ENCODE measurements at places on chromosomes 3 and 15. TPM values are rescaled to one million over a fixed set of nuclear protein-coding genes. Genes with fewer than 3 reads are reported as not detected.

- DNase-seq = no peak
Measured at GRCh38 chr3:13771496-13771895, 108.4 kb downstream of the WNT7A start.

DNA sequence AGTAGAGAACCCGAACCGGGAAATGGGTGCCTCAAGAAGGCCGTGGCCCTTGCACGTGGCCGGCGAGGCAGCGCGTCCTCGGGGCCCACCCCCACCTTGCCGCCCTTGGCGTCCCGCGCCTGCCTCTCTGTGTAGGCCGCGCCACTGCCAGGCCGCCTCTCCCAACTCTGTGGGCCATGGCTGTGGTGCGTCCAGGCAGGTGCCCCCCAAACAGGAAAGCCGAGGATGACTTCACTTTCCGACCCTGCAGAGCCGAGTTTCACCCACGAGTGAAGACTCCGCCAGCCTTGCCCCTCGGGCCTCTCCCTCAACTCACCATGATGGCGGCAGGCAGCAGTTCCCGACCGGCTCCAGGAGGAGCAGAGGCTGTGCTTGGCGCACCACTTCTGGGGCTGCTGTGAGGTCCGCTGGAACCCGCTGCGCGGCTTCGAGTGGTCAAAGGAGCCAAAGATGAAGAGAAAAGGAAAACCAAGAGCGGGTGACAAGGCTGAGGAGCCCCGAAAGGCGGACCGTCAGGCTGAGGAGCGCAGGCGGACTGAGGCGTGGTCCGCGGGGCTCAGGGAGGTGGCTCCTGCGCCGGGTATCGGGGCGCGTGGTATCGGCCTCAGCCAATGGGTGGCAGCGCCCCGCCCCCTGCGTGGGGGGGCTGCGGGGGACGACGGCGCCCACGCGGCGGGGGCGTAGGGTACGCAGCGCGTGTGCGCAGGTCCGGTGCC, at the start of gene DAZL:
DAZL (minus strand) TSS at position 537 of the 716 bp plus-strand sequence; CDS start at position 319, 218 bp downstream.
- DNase-seq = no peak

GRCh38 chr3:167840247-167840646, 104.7 kb downstream of the SERPINI1 start:
- no peak for DNase-seq

The CDHR4 gene
- 0.17 TPM for total RNA-seq

- no peak for DNase-seq
Measured at GRCh38 chr3:128328546-128329458, 137.9 kb downstream of the DNAJB8 start.

DNA sequence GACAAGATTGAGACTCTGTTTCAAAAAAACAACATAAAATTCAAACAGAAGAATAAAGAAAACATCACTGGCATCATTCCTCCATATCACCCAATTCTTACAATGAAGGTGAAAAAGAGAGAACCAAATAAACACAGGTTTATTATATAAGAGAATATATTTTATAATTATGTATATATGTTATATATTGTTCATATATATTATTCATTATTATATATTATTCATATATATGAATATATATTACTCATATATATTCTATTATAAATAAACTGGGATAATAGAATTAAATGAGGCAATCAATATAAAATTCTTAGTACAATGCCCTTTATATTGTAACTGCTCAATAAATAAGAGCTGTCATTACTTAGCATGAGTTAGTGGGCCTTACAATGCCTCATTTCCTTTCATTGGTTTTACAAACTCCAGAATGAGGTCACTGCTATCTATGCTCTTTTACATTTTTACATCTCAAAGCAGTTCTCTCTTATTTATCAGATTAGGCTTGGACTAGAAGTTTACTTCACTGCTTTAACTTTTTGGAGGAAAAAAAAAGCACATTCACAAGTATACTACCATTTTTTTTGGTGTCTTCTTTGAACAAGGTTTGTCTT, 135.5 kb upstream of the TTC14 start:
- no peak for DNase-seq

The AP3B2 gene
- 17.7 TPM for total RNA-seq

The ATP8B4 gene
- total RNA-seq = 0.37 TPM

GRCh38 chr3:6528951-6529350, 332.0 kb upstream of the GRM7 start:
- no peak for DNase-seq

DNA sequence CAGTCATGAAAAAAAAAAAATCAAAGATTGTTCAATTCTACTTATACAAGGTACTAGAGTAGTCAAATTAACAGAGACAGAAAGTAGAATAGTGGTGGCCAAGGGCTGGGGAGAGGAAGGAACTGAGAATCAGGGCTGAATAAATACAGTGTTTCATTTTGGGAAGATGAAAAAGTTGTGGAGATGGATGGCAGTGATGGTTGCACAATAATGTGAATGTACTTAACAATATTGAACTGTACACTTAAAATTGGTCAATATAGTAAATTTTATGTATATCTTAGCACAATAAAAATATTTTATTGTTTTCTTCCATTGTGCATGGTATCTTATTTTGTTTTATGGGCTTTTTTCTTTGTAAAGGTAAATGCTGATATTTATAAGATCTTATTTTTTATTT, 262.2 kb upstream of the AGTR1 start:
- DNase-seq = no peak

GRCh38 chr3:197750396-197750831, 731 bp downstream of the FYTTD1 start:
- DNase-seq = peak; percentile 51

DNA sequence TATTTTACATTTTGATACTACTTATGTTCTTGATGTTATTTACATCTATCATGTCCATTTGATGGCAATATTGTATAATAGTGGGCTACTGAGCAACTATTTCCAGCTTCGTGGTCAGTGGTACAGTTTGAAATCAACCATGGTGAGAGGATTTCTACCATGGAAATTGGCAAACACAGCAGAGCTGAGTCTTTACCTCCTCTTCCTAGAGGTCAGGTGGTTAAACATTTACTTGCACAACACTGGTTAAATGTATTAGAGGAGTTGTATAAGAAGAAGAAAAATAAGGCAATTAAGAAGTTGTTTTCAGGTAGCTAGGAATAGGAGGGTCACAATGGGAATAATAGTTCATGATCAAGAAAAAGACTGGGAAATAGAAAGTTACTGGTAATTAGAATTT, 7.2 kb upstream of the PPM1L start:
- DNase-seq = no peak
